Activated T-helper 1 cell treated with anti-CD3 and anti-CD28 coated beads, Interleukin-2, amount 50 U/mL, for 16 hours (primary cell): ENCODE measurements at places on chromosomes 2 and 18.
A peak's percentile ranks its signal among the peaks of the same experiment; 100 is the strongest.

- DNase-seq = no peak
Observed at GRCh38 chr18:36481201-36481657, 183.7 kb downstream of the FHOD3 start.

DNA sequence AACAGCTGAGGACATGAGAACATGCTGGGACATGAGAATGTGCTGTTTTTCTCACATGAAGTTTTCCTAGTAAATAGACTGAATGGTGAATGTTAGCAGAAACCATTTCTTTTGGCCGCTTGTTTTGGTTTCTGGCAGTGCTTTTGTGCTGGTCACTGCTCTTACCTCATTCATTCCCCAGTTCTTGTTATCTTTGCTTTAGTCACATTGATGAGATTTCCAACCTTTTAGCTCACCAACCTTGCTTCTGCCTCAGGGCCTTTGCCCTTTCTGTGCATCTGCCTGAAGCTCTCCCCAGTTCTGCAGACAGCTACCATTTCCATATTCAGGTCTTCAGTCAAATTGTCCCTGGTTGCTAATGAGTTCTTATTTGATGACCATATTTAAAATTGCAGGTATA, 91.6 kb downstream of the PTPRM start:
- DNase-seq = no peak

GRCh38 chr2:212033888-212034287, 504.7 kb downstream of the ERBB4 start:
- no peak for DNase-seq

- no peak for DNase-seq
Observed at GRCh38 chr18:44133483-44133882, 547.2 kb upstream of the SETBP1 start.

DNA sequence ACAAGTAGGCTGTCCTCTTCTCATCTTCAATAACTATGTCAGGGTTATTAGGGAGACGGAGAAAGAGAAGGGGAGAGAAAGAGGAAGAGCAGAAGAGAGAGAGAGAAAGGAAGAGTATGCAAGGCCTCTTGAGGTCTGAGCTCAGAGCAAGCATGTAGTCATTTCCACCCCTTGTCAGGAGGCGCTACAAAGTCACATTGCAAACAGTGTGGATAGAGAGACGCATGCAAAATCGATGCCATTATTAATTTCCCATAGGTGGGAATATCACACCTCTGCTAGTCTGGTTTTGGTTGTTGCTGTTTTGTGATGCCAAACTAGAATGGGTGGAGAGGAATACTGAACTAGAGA, 24.2 kb upstream of the SERPINE2 start:
- DNase-seq = no peak

GRCh38 chr2:10136101-10136934, 13.8 kb downstream of the RRM2 start:
- DNase-seq = no peak

DNA sequence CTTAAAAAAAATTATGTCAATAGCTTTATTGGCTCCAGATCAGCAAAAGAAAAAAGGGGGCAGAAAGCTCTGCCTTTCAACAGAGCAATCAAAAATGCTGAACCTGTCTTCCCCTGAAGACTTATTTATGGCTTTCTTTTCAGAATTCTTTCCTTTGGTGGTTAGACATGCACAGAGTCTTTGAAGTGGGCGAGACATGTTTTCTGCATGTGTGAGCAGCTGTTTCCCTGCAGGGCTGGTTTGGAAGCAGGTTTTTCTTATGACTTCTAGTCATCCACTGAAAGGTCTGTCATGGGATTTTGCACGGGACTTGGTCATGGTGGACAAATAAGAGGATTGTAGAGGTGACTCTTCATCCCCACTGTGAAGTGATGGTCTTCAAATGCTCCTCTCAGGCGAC, 160.3 kb downstream of the VAPA start:
- no peak for DNase-seq

DNA sequence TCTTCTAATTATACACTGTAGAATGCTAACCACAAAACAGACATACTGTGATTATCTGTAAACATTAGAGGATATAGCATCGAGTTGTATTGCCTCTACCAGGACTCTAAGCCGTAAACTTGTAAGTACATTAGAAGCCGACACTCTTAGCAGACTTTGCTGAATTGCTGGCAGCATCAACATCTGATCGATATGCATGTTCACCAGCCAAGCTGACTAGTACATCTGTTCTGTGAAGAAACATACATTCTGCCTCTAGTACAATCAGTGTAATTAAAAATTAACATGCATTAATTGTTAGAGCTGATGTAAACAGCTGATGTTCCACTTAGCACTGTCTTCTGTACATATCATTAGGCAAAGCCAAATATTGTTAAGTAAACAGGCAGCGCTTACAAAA, 502.2 kb downstream of the NR4A2 start:
- DNase-seq = no peak

DNA sequence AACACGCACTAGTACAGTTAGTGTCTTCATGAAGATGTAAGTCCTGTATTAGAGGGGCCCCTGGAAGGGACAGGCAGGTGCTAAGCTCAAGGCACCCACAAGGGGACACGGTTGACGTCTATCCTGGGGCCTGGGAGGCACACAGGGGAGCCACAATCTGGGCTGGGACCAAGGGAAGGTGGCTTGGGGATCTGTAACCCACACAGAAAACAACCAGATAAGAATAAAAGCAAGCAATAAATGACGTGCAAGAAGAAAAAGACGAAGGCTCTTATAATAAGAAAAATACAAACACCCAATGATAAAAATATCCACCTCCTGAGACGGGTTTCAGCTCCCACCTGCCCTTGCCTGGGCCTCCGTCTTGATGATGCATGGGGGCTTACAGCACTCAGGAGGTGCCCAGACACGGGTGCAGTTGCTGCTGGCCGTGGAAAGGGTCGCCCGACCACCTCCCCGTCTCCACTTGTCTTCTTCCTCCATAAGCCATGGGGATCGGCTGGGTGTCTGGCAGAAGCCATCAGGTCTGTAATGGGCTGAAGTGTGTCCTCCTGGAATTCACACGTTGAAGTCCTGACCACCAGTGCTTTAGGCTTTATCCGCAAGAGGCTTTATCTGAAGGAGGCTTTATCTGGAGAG, 73.9 kb downstream of the TWIST2 start:
- no peak for DNase-seq

- no peak for DNase-seq
Observed at GRCh38 chr2:113052396-113052917, at the start of gene IL36B. TSS of gene IL36B (minus strand) at chr2:113052867.

- no peak for DNase-seq
Observed at GRCh38 chr18:27954226-27954625, 222.7 kb downstream of the CDH2 start.

GRCh38 chr2:55952415-55952814, 28.8 kb upstream of the EFEMP1 start:
- DNase-seq = no peak

DNA sequence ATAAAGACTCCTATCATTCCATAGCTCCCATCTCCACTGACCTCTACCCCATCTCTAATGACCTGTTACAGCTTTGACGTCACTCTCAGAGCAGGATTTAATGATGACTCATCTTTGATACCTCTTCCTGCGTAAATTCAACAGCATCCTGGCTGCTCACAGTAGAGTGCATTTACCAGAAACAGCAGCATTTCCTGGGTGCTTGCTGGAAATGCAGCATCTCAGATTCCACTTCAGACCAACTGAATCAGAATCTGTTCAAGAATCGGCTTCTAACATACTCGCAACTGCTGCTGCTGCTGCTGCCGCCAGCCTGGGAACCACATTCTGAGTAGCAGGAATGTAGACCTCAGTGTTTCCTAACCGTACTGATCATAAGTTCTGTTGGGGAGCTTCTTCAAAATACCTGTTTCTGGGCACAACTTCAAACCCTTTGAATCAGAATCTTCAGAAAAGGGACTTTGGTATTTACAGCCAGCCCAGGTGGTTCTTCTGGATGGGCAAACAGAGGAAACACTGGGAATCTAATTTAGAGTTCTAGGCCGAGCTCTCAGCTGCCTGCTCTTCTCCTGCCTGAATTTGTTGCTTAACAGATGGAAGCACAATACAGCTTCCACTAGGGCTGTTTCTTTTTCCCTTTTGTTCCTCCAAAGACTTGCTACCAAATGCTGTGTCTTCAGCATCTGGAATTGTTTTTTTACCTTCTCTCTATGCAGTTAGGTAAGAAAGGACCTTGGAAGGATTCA, 241.4 kb downstream of the NCKAP5 start:
- no peak for DNase-seq

DNA sequence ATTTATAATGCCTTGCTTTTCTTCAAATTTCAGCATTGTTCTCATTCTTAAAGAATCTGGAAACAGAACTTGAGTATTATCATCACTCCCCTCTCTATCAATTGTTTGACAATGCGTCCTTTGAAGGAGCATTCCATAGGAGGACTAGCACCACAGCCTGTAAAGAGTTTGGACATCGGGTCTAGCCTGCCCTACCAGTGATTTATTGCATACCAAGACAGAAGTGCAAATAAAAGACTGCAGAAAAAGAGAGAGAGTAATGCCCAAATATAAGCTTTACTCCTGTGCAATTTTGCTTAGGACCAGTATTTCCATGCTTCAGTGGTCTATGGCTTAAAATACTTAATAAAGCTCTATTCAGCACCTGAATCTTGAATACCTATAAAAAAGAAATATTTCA, 55.4 kb upstream of the MAP2 start:
- DNase-seq = no peak

DNA sequence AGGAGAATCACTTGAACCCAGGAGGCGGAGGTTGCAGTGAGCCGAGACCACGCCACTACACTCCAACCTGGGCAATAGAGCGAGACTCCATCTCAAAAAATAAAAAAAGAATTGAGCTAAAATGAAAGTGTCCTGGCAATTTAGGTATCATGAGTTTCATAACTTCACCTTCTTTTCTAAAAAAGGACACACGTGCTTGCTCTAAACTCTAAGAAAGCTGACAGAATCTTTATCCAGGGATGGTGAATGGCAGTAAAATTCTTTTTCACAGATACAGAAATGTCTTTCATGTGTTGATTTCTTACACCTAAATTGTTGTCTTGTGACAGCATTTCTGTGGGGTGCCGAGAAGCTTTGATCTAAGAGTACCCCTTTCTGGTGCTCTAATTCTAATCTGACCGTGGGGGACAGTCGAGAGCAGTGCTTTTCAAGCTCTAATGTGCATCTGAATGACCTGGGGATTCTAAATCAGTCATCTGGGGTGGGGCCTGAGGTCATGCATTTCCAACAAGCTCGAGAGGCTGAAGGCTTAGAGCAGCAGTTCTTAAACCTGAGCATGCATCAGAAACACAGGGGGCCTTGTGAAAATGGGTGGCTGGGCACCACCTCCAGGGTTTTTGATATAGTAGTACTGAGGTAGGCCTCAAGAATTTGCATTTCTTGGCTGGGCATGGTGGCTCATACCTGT, 42.1 kb upstream of the REL start:
- no peak for DNase-seq

DNA sequence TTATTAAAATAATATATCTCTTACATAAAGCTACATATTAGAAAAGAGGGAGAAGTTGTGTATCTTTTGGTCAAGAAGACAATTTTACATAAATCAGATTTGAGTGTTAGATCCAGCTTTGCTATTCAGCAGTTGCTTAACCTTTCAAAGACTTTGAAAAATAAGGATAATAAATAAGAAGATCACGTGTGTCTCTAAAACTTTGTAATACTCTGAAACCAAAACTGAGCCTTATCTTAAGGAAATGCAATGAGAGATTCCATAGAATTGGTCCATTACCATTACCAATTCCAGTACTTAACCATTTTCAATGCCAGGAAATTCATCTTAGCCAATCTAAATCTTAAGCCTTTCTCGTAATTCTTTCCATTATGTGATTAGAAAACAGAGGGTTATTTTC, 89.2 kb upstream of the COL5A2 start:
- DNase-seq = no peak

DNA sequence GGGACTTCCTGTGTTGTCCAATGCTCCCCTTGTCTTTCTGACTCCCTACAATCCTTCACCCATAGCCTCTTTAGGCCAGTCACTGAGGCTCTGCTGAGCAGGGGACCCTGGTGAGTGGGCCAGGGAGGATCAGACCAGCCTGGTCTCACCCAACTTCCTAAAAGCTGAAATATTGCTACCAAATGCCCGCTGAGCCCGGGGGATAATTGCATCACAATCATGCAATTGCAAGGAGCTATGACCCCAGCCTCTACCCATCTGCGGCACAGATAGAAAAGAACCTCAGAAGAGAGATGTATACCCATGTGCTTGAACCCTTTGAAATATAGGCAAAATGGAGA, 3.7 kb upstream of the SP100 start:
- DNase-seq = no peak

- DNase-seq = peak; percentile 25
Observed at GRCh38 chr2:241123816-241124536, 21.9 kb upstream of the MTERF4 start.

- DNase-seq = no peak
Observed at GRCh38 chr18:62282188-62282629, 42.9 kb upstream of the TNFRSF11A start.

DNA sequence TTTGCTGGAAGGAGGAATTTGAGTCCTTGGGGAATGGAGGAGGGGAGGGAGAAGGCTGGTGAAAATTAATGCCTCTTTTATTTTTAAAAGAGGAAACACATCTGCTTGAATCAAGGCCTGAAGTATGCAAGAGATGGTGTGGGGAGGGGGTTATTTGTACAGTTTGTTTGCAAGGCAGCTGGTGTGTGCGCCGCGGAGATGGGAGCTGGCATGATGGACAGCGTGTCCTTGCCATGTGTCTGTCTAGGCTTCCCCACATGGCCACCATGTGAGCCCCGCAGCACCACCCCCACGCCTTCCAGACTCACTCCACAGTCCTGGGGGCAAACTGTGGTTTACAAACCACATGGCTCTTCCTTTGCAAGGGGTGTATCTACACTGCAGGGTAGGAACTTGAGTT, 154.8 kb upstream of the APCDD1 start:
- DNase-seq = no peak

- no peak for DNase-seq
Observed at GRCh38 chr2:151481744-151482143, 72.0 kb downstream of the RIF1 start.

DNA sequence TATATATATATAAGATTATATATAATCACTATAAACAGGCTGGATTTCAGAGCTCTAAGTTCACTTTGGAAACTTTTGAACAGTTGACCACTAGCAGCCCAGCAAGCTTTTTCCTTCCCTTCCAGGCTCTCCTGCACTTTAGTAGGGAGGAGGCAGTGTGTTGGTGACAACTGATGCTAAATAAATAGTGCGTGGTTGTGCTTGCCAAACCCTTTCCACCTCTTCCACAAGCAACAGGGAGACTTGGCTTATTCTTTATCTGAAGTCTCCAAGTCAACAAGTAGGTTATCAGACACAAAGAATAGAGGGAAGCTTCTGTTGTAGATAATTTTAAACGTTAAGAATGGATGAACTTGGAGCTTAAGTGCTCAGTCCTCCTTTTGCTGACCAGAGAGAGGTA, 408.2 kb upstream of the HNRNPA3 start:
- no peak for DNase-seq

GRCh38 chr2:98484652-98485452, 40.2 kb downstream of the INPP4A start:
- no peak for DNase-seq

- DNase-seq = no peak
Observed at GRCh38 chr18:59957957-59958356, 58.2 kb downstream of the PMAIP1 start.
